ENCODE measurements at places on chromosomes 6 and 20. TPM values are rescaled to one million over a fixed set of nuclear protein-coding genes. Genes with fewer than 3 reads are reported as not detected.

GRCh38 chr20:38129248-38129865 is 35.7 kb downstream of the TGM2 start:
- no peak for DNase-seq

GRCh38 chr6:52502306-52503029 is 74.4 kb downstream of the TRAM2 start:
- DNase-seq, result no peak

DNA sequence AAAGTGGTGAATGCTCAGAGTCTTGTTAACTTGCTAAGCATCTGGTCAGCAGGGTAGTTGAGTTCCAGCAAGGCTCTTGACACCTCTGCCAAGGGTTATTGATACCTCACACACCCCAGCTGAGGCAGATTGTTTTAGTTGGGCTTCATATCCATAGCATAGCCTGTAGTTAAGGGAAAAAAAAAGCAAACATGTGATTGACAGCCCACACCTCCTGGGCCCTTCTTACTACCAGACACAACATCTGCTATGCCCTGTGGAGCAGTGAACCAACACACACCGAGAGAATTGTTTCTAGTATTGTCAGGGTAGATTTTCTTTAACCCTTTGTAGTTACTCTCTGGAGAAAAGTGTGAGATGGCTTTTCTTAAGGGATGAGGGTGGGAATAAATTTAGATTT is 697.0 kb upstream of the POU3F2 start:
- no peak for DNase-seq

Gene EYS
- not detected for total RNA-seq

Gene BHLHE23
- total RNA-seq, result not detected

GRCh38 chr20:48523191-48523995 is 304.4 kb downstream of the PREX1 start:
- DNase-seq, result no peak

Gene DAAM2
- total RNA-seq, result 33.9 TPM

Gene SLCO4A1
- total RNA-seq, result 14.7 TPM

- DNase-seq, result no peak
These were observed 207.1 kb downstream of the NFATC2 start for GRCh38 chr20:51335329-51335841.

Gene LAMA4
- 189 TPM for total RNA-seq

Gene TDRD6
- 0.52 TPM for total RNA-seq

DNA sequence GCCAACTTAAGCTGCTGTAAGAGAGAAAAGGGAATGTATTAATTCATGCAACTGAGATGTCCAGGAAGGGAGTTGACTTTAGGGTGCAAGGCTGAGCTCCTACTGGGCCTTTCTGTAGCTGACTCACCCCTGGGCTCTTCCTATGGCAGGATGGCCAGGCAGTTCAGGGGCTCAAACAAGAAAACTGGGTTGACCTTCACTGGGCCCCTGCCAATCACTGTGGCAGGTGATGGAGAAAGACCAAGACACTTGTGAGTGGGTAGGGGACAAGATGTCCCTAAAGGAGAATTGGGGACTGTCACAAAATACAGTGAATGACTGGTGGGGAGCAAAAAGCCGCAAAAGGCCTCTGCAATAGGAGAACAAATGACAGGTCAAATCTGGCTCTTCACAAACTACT is 21.5 kb upstream of the RALGAPA2 start:
- no peak for DNase-seq

Gene CCN6
- not detected for total RNA-seq

DNA sequence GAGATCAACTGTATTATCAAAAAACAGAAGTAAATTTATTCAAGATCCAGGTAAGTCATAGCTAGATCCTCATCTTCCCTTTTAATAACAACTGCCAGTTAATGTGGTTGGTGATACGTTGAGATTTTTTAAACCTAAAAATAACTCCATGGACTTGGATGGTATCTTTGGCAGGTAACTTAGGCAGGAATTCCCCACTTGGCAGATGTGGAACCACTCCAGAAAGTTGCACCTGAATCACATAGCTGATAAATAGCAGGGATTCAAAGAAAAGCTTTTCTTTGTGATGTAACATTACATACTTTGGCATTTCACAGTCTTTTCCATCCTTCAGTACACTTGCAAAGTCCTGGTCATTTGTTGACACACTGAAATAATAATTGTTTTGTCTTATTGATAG is 62.6 kb downstream of the PRPH2 start:
- no peak for DNase-seq

Data from posterior vena cava (tissue), 2 donors.